ENCODE measurements at places on chromosomes 5 and 9.

- no peak for DNase-seq
Measured at GRCh38 chr5:126659805-126660482, 59.2 kb downstream of the PHAX start.

GRCh38 chr9:21677834-21678233, 124.6 kb upstream of the MTAP start:
- no peak for DNase-seq

DNA sequence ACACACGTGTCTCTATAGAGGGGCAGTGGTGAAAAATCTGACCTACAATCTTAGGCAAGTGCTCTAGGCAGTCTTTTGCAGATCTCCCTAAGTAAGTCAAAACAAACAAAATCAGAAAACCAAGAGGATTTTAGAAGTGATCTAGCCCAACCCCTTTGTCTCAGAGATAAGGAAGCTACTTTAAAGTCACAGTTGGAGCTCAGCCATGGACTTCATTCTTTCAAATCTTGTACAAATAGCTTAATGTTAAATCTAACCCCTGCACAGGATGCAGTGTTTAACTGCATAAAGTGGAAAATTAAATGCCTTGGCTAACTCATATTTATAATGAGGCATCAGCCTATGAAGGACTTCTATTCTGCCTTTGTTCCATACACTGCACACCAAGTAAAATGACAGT, 135.1 kb upstream of the RFX3 start:
- no peak for DNase-seq

GRCh38 chr5:135332519-135333150, 66.4 kb downstream of the MACROH2A1 start:
- no peak for DNase-seq

- no peak for DNase-seq
Measured at GRCh38 chr5:41878643-41879478, 8.6 kb upstream of the OXCT1 start.
